ENCODE measurements at places on chromosomes 12 and 14.

DNA sequence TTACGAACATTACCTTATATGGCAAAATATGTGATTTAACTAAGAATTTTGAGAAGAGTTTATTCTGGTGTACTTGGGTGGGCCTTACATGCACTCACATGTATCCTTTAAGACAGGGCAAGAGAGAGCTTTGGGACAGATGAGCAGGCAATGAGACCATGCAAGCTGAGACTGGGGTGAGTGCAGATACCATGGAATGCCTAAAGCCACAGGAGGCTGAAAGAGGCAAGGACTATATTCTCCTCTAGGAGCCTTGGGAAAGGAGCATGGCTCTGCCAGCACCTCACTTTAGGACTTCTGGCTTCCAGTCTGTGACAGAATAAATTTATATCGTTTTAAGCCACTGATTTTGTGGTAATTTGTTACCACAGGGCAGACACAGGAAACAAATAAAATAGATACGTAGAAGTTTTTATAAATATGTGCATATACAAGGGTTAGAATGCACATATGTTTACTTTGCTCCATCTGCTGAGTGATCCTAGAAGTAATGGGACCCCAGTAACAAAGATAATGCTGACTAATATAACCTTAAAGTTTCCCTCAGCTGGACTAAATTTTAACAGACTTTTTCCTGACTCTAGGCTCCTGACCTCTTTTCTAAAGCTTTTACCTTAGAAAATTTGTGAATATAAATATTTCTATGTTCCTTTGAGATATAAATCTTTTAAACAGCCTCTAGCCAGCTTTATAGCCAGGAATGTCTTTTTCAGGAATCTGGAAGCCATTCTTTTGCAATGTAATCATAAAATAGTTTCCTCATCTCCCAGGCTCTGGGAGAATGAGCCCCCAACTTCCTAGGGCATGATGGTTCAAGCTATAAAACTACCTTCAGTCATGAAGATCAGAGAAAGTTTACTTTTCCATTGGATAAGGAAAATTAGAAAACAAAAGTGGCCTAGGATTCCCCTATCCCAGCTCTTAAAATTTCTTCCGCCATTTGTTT lies 216.8 kb downstream of the PPFIA2 start:
- DNase-seq = no peak

- DNase-seq = no peak
Observed at GRCh38 chr12:104106965-104107364, 31.0 kb downstream of the NFYB start.

DNA sequence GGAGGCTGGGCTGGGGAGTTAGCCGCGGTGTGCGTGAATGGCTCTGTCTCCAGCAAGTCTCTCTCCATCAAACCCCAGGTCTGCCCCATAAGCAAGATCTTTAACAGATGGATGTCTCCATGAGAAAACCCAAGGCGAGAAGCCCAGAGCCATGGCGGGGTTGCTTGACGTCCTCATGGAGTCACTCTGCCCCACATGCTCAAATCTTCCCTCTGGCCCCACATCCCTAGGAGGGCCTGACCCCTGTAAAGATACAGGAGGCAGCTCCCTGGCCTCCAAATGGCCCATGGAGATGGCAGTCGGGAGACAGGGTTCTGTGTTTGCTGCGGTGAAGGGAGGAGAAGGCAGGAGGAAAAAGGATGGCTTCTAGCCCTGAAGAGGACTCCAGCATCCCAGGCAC lies 49.3 kb downstream of the C14orf132 start:
- DNase-seq = no peak

DNA sequence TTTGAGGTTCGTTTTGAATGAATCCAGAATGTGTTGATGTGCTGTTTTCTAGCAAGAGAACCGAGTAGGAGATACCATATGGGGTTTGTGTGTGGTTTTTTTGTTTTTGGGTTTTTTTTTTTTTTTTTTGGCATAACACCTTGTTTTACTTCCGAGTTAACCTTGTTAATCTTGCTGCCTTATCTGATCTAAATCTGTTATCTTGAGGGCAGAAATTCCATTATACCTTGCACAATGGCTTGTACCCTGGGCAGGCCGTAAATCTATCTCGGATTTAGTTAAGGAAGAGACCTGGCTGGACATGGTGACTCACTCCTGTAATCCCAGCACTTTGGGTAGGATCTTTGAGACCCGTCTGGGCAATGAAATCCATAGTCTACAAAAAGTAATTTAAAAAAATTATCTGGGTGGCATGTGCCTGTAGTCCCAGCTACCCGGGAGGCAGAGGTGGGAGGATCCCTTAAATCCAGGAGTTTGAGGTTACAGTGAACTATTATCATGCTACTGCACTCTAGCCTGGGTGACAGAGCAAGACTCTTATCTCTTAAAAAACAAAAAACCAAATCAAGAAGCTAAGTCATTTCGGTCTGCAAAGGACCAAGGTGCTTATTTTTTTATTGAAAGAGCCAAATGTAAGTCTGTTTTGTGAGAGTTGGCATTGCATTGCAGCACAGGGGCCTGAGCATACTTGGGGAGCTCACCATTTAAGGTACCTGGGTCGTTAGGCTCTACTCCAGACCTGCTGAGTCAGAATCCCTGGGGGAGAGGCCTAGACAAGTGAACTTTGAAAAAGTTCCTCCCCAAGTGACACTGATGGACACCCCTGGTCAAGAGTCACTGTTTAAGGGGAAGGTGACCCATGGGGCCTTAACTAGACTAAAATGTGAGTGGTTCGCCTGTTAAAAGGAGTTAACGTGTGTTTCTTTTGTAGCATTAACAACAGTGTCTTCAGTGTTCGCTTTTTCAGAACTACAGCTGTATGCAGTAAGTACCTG lies 6.7 kb downstream of the DLST start:
- no peak for DNase-seq

All from forelimb muscle (tissue), 1 donor.